ENCODE measurements at places on chromosomes 6 and 20.

- no peak for DNase-seq
These were observed 18.1 kb downstream of the ULBP3 start for GRCh38 chr6:150050846-150051245.

GRCh38 chr6:163254341-163254835, 160.1 kb upstream of the QKI start:
- no peak for DNase-seq

DNA sequence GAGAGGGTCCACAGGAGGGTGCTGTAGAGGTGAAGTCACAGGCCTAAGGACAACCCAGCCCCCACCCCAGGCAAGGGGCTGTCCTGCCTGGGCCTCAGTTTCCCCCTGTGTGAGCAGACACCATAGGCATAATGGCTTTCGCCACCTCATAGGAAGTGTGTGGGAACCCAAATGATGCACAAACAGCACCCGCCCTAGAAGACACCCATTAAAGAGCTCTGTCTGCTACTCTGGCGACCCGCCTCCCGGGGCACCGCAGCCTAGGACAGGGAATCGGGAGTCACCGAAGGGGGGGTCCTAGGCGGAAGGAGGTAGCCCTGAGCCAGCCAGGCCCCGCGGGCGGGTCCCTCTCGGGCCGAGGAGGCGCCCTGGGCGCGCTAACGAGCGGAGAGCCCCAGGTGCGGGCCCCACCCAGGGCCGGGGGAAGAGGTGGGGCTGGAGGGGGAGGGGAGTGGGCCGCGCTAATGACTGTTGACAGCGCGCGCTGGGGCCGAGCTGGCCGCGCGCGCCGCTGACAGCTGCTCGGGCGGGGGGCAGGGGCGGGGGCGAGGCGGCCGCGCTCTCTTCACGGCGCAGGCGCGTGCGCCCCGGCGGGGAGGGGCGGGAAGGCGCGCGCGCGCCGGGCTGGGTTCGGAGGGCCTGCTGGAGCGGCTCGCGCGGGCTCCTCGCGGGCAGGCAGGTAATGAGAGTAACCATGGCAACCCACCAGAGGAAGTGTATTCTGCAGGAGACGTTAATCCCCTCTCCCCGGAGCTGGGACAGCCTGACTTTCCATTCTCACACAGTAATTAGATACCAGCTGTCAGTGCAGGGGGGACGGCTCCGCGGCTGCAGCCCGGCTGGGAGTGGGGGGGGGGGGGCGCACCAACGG, 48.9 kb downstream of the NOL4L start:
- peak; percentile 63 for DNase-seq

- DNase-seq: no peak
These were observed 92.7 kb downstream of the FARS2 start for GRCh38 chr6:5353971-5354370.

GRCh38 chr6:28803337-28803709, 120.5 kb downstream of the TRIM27 start:
- no peak for DNase-seq

GRCh38 chr6:159533016-159533415, 160.0 kb downstream of the SOD2 start:
- no peak for DNase-seq

- DNase-seq: no peak
These were observed 46.9 kb downstream of the RIPOR2 start for GRCh38 chr6:24888715-24889370.

DNA sequence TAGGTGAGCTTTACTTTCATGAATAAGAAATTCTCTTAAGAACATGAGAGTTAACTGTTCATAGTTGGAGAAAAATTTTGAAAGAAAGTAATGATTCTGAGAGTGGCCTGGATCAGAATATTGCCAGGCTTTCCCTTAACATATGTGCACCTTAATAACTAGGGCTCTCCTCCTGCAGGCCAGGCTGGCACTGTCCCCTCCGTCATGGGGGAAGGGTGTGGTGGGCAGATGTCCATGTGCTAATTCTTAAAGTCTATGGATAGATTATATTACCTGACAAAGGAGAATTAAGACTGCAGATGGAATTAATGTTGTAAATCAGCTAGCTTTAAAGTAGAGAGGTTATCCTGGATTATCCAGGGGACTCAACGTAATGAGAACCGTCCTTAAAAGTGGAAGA, 10.9 kb upstream of the KLHL32 start:
- no peak for DNase-seq

GRCh38 chr20:64183313-64183712, 19.1 kb downstream of the MYT1 start:
- DNase-seq: no peak

DNA sequence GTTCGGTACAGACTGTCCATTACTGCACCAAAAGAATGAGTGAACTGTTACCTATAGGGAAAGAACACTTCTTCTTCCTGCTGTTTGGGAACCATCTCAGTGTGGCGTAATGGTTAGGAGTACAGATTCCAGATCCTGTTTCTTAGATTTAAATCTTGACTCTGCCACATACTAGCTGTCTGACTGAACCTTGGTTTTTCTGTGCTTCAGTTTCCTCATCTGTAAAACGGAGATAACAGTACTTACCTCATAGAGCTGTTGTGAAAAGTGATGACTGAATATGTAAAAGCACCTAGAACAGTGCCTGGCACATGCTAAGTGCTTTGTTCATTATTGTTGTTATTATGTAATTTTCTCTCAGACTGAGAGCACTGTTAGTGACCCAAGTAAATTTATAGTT, 39.8 kb downstream of the STX11 start:
- DNase-seq: no peak

GRCh38 chr6:6775074-6775473, 186.6 kb downstream of the LY86 start:
- DNase-seq: no peak

DNA sequence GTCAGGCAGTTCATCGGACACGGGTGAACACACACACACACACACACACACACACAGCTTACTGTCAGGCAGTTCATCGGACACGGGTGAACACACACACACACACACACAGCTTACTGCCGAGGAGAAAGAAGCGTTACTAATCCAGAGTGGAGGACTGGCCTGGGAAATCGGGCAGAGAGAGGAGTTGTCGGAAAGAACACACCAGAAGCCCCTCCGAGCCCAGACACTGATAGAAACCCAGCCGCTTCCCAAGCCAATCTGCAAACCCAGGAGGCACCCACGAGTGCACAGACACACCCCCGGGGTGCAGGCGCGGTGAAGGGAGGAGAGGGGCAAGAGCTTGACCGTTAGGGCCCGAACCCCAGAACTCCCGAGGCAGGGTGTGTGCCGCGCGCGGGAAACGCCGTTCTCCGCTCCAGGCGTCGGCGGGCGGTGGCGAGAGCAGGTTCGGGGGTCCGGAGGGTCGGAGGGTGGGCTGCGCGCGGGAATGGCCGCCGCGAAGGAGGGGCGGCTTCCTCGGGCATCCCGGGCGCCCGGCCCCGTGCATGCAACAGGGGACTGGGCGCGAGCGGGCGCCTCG, 636 bp downstream of the ELOVL2 start:
- DNase-seq: no peak

GRCh38 chr6:37121556-37121955, 48.4 kb upstream of the PIM1 start:
- DNase-seq: no peak

DNA sequence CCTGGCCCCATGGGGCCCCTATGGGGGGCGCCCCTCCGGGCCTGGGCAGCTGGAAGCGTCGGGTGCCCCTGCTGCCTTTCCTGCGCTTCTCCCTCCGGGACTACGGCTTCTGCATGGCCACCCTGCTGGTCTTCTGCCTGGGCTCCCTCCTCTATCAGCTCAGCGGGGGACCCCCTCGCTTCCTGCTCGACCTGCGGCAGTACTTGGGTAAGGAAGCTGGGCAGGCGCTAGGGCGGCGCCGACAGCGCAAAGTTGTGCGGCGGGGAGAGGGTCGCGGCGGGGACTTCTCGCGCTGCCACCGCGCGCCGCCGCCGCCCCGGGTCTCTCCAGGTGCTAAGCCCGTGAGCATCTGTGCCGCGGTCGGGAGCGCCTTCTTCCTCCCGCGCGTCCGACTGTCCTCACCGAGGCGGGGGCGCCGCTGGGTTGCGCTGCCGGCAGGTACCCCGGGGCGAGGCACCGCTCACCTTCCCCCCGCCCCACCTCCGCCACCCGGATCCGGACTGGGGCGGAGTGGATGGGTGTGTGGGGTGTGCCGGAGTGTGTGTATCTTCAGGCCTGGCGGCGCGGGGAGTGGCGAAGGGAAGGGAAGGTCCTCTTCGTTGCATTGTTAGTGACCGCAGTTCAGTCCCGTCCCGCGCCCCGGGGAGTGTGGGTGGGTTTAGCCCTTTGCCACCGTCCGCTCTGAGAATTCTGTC, 788 bp downstream of the UST start:
- no peak for DNase-seq

DNA sequence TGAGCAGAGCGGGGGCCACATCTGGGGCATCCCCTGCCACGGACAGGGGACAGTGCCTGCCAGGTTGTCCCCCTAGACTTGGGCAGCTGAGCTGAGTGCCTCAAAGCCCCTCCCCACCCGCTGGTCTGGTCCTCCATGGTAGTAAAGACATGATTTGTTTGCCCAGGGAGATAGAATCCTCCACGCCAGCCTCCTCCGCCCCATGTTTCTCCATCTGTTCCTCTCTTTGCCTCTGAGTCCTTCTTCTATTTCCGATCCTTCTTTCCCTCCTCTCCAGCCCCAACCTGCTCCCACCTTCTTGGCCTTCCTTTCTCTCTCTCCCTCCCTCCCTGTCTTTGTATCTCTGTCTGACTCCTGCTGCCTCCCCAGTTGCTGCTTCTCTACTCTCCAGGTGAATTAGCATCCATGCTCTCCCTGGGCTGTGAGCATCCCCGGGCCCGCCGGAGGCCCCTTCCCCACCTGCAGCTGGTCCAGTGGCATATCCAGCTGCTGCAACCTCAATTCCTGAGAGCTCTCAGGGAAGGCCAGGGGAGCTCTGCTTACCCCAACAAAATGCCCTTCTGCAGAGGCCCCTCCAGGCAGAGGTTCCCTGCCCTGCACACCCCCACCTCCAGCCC, 45.8 kb downstream of the CPNE5 start:
- DNase-seq: no peak

GRCh38 chr6:89984926-89985750, 90.9 kb downstream of the GJA10 start:
- no peak for DNase-seq

- peak; percentile 49 for DNase-seq
These were observed 81.6 kb downstream of the GMPR start for GRCh38 chr6:16319813-16320532.

- DNase-seq: no peak
These were observed 67.9 kb upstream of the RNF24 start for GRCh38 chr20:4083098-4083865.

DNA sequence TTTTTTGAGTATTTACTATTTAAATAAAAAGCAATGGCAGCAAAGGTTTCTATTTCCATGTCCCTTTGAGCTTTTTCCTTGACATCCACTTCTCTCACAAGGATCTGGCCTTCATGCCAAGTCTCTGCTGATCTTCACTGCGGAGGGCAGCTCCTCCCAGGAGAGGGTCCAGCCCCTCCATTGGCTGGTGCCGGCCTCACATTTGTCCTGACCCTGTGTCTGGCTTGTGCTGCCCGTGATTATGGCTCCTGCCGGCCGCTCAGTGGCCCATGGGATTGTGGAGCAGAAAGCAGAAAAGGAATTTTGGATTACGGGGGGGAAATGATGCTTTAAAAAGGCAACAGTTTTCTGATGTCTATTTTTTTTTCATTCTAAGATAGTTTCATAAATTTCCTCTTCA, 31.2 kb upstream of the PDE7B start:
- DNase-seq: no peak

GRCh38 chr6:116370760-116371119, at the start of gene DSE:
DSE (plus strand) TSS chr6:116370947; CDS start chr6:116399251, 28,304 bp downstream.
- DNase-seq: peak; percentile 40

DNA sequence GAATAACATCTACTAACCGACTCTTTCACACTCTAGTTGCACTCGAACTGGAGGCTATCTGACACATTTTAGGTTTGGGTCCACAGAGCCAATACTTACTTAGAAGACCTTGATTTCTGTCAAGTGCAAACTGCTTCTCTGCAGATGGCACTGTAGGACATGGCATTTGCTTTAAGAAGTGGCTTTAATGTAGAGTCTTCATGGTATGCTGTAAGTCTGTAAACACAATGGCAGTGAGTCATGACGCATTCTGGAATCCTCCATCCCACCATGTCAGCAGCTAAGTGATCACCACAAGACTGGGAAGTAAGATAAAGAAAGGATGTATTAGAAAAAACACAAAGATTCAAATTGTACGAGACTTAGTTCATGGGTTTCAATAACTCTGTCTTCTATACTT, 377.0 kb upstream of the NOX3 start:
- no peak for DNase-seq

DNA sequence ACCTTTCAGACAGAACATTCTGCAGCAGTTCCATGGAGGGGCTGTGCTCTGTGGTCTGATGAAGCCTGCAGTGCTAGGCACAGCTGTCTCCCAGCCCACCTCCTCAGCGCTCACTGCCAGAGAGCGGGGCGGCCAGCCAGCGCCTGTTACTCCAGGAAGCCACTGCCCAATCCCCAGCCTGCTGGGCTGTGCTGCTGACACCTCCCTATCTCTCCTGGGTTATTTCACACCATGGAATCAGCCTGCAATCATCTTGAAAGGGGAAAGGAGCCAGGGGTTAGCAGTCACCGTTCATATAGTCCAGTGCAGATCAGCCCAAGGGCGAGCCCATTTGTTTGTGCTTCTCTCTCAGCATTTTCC, 46.3 kb upstream of the NHSL1 start:
- no peak for DNase-seq

DNA sequence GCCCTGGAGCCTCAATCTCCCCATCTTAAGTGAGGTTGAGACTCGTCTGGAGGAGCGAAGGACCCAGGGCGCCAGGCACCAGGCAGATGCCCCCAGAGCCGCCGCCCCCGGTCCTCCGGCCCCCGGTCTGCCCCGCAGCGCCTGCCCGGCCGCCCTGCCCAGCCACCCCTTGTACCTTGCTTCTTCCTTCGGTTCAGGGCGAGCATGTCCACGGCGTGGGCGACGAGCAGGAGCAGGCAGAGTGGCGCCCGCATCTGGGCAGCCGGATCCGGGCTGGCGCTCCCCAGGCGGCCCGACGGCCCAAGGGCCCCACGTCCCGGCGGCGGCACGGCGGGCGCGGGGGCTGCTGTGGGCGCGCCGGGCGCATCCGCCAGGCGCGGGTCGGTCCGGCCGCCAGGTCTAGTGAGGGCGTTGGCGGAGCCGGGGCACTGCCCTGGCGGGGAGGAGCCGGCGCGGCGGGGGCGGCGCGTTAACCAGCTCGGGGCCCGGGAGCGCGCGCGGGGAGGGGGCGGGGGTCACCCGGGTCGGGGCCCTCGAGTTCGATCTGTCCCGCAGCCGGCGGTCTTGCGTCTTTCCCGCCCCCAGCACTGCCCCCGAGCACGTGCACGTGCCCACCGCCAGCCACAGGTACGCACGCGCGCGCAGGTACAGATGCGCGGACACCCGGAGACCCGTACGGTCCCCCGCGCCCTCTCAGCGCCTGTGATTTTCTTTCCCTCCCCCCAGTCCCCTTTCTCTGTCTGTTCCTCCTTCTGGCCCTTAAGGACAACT, at the start of gene RSPO4:
TSS of gene RSPO4 (minus strand) at position 401 of the 771 bp plus-strand sequence. CDS start at position 254, 147 bp downstream.
- no peak for DNase-seq

DNA sequence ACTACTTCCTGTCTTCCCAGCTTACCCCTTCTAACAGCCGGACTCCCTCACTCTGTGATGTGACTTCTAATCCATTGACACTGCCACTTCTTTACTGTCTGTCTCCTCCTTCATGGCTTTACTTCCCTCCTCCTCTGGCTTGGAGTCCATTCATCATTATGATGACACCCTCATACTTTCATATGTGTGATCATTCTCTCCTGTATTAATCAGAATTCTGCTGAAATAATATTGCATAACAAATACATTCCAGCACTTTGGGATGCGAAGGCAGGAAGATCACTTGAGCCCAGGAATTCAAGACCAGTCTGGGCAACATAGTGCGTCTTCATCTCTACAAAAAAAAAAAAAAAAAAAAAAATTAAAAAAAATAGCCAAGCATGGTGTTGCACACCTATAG, 147.9 kb upstream of the BTBD3 start:
- DNase-seq: no peak

- DNase-seq: no peak
These were observed 193.2 kb upstream of the COL21A1 start for GRCh38 chr6:56440551-56440981.
